GM12878 (cell line): ENCODE measurements at places on chromosomes 3 and 15. TPM values are rescaled to one million over a fixed set of nuclear protein-coding genes. Genes with fewer than 3 reads are reported as not detected.

DNA sequence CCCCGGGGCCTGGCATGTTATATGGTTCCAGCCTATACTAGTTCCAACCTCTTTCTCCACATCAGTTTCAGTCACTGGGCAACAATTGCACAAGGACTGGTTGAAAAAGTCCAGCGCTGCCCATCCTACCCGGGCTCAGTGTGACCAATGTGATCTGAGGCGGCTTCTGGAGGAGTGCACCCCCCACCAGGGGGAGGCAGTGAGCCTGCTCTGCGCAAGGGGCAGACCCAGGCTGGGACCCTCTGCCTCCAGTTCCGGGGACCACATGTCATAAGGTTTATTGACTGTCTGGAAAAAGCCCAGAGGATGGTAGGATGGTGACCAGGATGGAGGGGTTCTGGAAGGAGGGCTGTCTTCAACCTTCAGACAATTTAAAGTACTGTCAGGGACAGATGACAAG lies 25.6 kb upstream of the NR2E3 start:
- H3K4me1 ChIP-seq = peaks cover 22% of the 10 kb centered on the region
- no peak overlapping the region for H3K27ac ChIP-seq
- no peaks in the 10 kb centered on the region for H3K27me3 ChIP-seq
- no peak for DNase-seq
- no peaks in the 10 kb centered on the region for H3K36me3 ChIP-seq
- no peak overlapping the region for H3K4me3 ChIP-seq

DNA sequence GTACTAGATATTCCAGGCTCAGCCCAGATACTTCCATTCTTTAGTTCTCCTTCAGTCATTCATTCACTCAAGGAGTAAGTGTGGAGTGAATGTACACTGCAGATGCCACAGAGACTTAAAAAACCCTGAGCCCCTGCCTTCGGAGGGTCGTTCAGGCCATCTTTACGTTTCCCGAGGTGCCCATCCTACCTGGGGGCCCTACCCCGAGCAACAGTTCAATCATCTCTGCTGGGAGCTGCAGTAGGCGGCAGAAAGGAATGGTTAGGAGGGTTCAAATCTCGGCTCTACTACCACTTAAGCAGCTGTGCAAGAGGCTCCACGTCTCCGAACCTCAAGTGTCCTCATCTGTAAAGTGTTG lies 613 bp downstream of the SEC13 start:
- no peak for DNase-seq
- no peaks in the 10 kb centered on the region for H3K27me3 ChIP-seq
- 0 out of 2 replicates have a peak, but pooled peaks cover 3% of the 10 kb centered on the region for H3K4me1 ChIP-seq
- H3K4me3 ChIP-seq = peak overlapping the region; percentile 99

TIMP4 gene
- polyA plus RNA-seq = not detected in 2 replicates

DNA sequence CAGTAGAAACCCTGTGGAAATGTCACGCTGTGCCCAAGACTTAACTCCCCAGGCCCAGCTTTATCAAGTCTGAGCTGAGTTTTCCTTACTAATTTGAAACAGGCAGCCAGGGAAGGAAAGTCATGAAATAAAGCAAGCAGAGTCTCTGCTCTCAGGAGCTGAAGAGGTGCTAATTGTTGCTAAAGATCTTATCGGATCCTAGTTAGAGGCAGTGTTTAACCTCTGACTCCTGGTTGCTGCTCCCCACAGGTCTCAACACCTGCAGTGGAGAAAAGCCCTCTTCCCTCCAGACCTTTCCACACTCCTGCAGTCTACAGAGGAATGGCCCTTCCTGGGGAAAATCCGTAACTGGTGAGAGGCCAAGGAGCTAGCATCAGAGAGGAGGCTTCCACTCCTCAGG lies 628.2 kb downstream of the NTRK3 start:
- H3K27ac ChIP-seq = no peak overlapping the region
- H3K4me3 ChIP-seq = no peak overlapping the region
- no peak for DNase-seq
- H3K4me1 ChIP-seq = no peaks in the 10 kb centered on the region

DNA sequence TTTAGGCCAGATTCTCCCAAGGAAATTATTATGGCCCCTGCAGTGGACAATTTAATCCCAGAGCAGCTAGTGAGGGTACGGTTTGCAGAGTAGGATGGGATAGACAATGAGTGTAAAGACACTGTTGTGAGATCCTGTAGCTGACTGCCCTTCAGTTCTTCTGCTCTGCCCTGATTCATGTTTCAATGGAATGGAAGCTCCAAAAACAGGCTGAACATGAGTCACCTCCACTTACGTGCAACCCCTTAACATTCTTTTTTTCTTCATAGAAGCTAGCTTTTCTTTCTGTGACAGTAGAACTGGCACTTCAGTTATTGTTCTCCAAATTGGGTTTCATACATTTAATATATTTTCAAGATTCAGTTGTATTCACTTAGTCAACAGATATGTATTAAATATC lies 32.1 kb downstream of the CLDN18 start:
- no peak for DNase-seq
- no peak overlapping the region for H3K27ac ChIP-seq
- no peaks in the 10 kb centered on the region for H3K36me3 ChIP-seq
- H3K27me3 ChIP-seq = no peaks in the 10 kb centered on the region

ZPLD1 gene
- polyA plus RNA-seq = not detected in 2 replicates

GRCh38 chr3:58116161-58116955 lies 94.4 kb downstream of the DNASE1L3 start:
- no peaks in the 10 kb centered on the region for H3K27me3 ChIP-seq
- peak overlapping the region; percentile 47 for H3K27ac ChIP-seq
- H3K36me3 ChIP-seq = peaks cover 10% of the 10 kb centered on the region; the same call in 1 of the 2 replicates
- no peak overlapping the region for H3K4me3 ChIP-seq
- peaks cover 36% of the 10 kb centered on the region for H3K4me1 ChIP-seq

GRCh38 chr15:99466701-99467337 lies 99.0 kb upstream of the MEF2A start:
- H3K36me3 ChIP-seq = no peaks in the 10 kb centered on the region
- H3K4me3 ChIP-seq = no peak overlapping the region
- H3K27me3 ChIP-seq = no peaks in the 10 kb centered on the region; the same call in none of the 2 replicates
- no peak for DNase-seq

UBXN7 gene
- 59.0 and 62.2 TPM in 2 replicates for polyA plus RNA-seq

GRCh38 chr15:92917598-92918407 lies 17.7 kb downstream of the CHD2 start:
- no peaks in the 10 kb centered on the region for H3K27me3 ChIP-seq
- DNase-seq = peak; percentile 80
- peaks cover 41% of the 10 kb centered on the region for H3K4me1 ChIP-seq
- H3K27ac ChIP-seq = peak overlapping the region; percentile 29; the same call in 1 of the 2 replicates
- no peaks in the 10 kb centered on the region; the same call in 1 of the 2 replicates for H3K36me3 ChIP-seq

ZIC4 gene
- not detected in 2 replicates for polyA plus RNA-seq

DNA sequence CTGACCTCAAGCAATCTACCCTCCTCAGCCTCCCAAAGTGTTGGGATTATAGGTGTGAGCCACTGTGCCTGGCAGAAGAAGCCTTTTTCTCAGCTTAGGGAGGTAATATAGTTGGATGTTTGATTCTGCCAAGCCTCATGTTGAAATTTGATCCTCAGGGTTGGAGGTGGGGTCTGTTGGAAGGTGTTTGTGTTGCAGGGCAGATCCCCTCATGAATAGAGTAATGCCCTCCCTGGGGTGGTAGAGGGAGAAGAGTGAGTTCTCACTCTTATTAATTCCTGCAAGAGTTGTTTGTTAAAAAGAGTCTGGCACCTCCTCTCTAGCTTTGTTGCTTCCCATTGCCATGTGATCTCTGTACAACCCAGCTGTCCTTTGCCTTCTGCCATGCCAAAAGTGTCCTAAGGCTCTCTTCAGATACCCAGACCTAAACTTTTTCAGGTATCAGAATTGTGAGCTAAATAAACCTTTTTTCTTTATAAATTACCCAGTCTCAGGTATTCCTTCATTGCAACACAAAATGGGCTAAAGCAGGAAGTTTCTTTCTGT lies 16.4 kb downstream of the NECTIN3 start:
- no peaks in the 10 kb centered on the region for H3K4me1 ChIP-seq
- no peak overlapping the region for H3K4me3 ChIP-seq
- H3K27me3 ChIP-seq = no peaks in the 10 kb centered on the region
- no peak for DNase-seq
- H3K36me3 ChIP-seq = no peaks in the 10 kb centered on the region

DNA sequence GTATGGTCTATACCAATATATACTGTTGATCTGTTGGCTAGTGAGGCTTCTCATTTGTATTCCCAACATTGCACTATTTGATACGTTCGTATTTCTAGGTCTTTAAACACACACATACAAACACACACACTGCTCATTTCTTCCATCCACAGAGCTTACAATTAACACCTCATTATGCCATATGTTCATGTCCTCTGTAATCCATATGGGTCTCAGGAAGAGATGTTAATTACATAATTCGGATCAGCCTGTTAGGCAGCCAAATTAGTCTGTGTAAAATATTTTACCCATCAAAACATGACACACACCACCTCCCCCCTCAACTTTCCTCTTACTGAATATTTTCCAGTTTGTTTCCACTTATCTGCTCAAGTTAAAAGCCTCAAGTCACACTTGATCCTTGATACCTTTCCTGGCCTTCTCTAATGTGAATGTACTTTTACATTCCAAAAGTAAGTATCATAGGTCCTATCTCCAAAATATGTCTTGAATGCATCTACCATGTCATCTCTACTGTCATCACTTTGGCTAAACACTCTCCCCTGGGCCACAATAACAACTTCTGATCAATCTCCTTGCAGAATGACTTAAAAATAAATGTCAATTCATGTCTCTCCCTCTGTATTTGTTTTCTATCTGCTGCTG lies 28.2 kb downstream of the EOGT start:
- H3K36me3 ChIP-seq = peaks cover 7% of the 10 kb centered on the region
- H3K27me3 ChIP-seq = no peaks in the 10 kb centered on the region
- no peaks in the 10 kb centered on the region for H3K4me1 ChIP-seq
- no peak for DNase-seq
- H3K27ac ChIP-seq = no peak overlapping the region

DNA sequence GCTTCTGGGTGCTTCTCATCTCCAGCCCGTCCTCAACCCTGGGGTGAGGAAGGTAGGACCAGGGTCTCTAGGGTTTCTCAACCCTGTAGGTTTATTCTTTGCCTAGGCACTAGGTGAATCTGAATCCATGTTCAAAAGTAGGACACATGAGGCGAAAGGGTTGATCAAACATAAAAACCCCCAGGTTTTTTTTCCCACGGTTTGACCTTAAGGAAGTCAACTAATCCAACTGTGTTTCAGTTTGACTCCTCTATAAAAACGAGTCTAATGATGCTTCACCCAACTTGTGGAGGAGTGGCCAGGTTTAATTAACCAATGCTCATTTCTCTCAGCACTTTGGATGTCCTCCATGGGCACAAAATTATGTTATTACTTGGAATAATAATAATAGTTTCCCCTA lies 335.9 kb upstream of the ICE2 start:
- no peaks in the 10 kb centered on the region for H3K27me3 ChIP-seq
- no peak for DNase-seq
- no peak overlapping the region for H3K27ac ChIP-seq
- no peak overlapping the region for H3K4me3 ChIP-seq

- H3K4me3 ChIP-seq = no peak overlapping the region
- no peak for DNase-seq
- peaks cover 18% of the 10 kb centered on the region for H3K4me1 ChIP-seq
- H3K27ac ChIP-seq = no peak overlapping the region
- H3K27me3 ChIP-seq = no peaks in the 10 kb centered on the region
- H3K36me3 ChIP-seq = no peaks in the 10 kb centered on the region
Measured at GRCh38 chr15:50259276-50259675, 6.2 kb downstream of the HDC start.

DPPA2 gene
- not detected in 2 replicates for polyA plus RNA-seq

OSBPL10 gene
- 0.04 and 0.25 TPM in 2 replicates for polyA plus RNA-seq

DNA sequence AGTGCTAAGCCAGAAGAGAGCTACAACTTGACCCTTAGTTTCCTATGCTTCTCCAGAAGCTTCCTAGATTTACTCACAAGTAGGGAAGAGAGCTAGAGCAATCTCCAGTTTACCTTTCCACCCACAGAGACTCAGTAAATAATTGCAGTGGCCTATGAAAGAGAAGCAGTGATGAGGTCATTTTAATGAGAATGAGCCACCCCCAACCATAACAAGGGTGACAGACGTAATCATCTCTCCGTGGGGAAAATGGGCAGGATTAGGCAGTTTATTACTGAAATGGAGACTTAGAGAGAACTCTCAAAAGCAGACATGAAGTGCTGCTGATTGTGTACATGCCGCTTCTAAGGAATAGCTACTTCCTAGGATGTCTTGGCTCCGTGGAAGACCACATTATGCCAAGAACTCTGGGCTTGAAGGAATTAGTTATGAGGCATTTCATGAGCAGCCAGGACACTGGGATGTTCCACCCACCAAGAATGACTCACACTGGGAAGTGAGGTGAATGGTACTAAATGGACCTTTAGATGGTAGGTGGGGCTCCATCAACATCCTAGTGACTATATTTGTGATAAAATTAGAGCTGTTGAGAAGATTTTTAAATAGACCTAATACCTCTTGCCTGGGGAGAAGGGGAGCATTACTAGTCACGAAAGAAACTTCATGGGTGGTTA lies 160.9 kb downstream of the EDEM1 start:
- DNase-seq = no peak
- no peaks in the 10 kb centered on the region for H3K36me3 ChIP-seq
- H3K27me3 ChIP-seq = no peaks in the 10 kb centered on the region
- H3K27ac ChIP-seq = no peak overlapping the region
- no peak overlapping the region for H3K4me3 ChIP-seq

DNA sequence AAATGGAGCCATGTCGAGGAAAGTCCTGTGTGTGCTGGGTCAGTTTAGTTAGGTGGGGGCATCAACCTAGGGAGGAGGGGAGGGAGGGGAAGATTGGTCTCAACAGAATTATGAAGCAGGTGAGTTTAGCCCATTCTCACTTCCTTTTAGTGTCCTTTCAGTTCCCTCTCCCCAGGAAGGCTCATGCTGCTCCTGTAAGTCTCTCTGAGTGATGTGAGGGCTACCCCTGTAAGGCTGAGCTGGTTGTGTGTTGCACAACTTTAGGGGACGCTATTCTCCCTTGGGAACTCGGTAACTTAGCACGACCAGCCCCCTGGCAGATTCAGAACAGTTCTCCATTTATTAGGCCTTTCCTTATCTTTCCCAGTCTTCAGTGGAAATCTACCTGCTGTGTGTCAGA lies 21.2 kb downstream of the IL5RA start:
- H3K36me3 ChIP-seq = no peaks in the 10 kb centered on the region
- peak; percentile 71 for DNase-seq
- no peaks in the 10 kb centered on the region for H3K27me3 ChIP-seq
- H3K4me3 ChIP-seq = no peak overlapping the region

GRCh38 chr15:91541286-91541685 lies 312.2 kb upstream of the SLCO3A1 start:
- no peak overlapping the region for H3K4me3 ChIP-seq
- no peaks in the 10 kb centered on the region for H3K36me3 ChIP-seq

DNA sequence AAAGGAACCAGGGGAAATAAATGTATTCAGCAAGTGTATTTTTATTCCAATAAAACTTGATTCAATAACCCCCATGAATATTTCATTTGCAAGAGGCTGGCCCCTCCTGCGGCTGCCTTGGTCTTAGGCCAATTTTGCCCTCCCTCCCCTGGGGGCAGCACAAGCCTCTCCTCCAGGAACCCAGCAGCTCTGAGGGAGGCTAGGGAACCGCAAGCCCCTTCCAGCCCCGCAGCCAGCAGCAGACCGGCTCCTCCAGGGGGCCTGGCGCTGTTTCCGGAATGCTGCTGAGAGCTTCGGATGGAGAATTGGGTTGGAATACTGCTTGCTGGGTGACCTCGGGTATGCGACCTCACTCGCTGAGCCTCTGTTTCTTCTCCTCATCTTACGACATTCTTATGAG lies 150.1 kb downstream of the RAB11A start:
- no peak for DNase-seq
- H3K27me3 ChIP-seq = no peaks in the 10 kb centered on the region
- no peaks in the 10 kb centered on the region for H3K4me1 ChIP-seq
- H3K4me3 ChIP-seq = no peak overlapping the region
